ENCODE measurements at places on chromosomes 4 and X.

- no peak for DNase-seq
Measured at GRCh38 chr4:97238956-97239666, 904.2 kb downstream of the STPG2 start.

DNA sequence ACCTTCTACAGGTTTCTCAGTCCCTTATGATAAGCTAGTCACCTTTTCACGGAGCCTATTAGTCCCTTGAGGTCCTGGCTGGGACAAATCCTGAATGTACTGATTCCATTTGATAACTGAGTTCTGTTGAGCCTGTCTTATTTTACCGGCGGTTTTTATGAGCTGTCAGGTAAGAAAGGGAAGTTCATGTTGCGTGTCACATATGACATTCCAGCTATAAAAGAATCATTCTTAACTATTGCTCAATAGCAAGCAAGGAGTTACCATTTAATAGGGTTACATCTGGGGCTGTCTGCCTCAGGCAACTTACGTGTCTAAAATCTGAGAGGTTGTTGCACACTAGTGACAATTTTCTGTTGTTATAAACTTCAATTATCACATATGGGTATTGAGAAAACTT lies 394.6 kb downstream of the TECRL start:
- DNase-seq, result no peak

GRCh38 chrX:73400136-73400748 lies 46.6 kb upstream of the CDX4 start:
- DNase-seq, result peak; percentile 65

- DNase-seq, result no peak
Measured at GRCh38 chr4:40484346-40485090, 145.1 kb downstream of the RBM47 start.

DNA sequence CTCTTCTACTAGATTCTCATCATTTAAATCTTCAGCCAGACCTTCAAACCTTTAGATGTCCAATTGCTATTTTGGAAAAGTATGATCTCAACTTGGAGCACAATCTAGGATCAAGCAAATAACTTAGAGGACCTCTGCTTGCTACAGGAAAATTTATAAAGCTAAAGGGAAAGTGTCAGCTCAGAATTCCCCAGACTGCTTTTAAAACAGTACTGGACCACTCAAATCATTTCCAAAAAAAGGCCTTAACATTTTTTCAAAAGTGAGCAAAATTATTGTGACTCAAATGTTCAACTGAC lies 169.8 kb downstream of the PARM1 start:
- DNase-seq, result no peak

GRCh38 chr4:133046156-133046555 lies 102.9 kb upstream of the PCDH10 start:
- DNase-seq, result no peak

- DNase-seq, result no peak
Measured at GRCh38 chr4:31984872-31985271, 1264.7 kb downstream of the PCDH7 start.

Data from right lobe of liver (tissue), 6 donors.